HEK293T (cell line): ENCODE measurements at places on chromosomes 5 and 9.
A peak's percentile ranks its signal among the peaks of the same experiment; 100 is the strongest.

- no peak for DNase-seq
Observed at GRCh38 chr5:72687288-72687687, 129.2 kb upstream of the TNPO1 start.

DNA sequence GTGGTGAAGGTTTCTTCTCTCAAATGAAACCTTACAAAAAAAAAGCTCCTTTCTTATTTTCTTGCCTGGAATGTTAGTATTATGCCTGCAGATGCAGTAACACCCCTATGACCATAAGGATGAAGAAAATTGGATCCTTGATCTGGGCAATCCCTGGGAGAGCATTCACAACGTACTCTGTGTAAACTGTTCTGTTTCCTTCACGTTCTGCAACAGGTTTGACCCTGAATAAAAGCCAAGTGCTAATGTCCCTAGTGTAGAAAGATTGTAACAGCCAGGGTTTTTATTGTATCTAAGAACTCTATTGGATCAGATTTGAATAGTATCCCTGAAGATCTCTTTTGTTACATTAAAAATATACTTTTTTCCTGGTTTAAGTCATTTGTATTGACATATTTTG is 1639.6 kb upstream of the ACO1 start:
- no peak for DNase-seq

- no peak for DNase-seq
Observed at GRCh38 chr5:32099486-32100035, 74.6 kb downstream of the GOLPH3 start.

- no peak for DNase-seq
Observed at GRCh38 chr5:68159224-68159951, 56.2 kb upstream of the PIK3R1 start.

- peak; percentile 94 for DNase-seq
Observed at GRCh38 chr9:133478851-133479711, at the start of gene SLC2A6. Gene SLC2A6, minus strand, starts transcription at chr9:133479099. Its CDS starts 40 bp downstream, at chr9:133479059.

DNA sequence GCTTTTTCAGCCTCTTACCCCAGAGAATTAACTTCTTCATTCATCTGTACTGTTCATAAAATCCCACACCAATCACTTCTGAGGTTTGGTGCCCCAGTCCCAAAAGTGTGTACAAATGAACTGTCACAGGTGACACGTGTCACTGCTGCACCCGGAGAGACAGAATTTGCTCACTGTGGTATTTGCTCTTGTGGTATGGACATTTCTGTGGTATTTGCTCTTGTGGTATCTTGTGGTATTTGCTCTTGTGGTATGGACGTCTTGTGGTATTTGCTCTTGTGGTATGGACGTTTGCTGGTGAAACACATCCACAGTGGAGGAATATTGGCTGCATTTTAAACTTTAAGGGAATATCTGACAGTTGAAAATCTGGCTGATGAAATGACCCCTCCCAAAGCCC is 214.9 kb upstream of the DAP start:
- no peak for DNase-seq

GRCh38 chr5:173534664-173535063 is 81.8 kb downstream of the BOD1 start:
- no peak for DNase-seq

- no peak for DNase-seq
Observed at GRCh38 chr5:35902046-35902672, 36.3 kb downstream of the CAPSL start.

DNA sequence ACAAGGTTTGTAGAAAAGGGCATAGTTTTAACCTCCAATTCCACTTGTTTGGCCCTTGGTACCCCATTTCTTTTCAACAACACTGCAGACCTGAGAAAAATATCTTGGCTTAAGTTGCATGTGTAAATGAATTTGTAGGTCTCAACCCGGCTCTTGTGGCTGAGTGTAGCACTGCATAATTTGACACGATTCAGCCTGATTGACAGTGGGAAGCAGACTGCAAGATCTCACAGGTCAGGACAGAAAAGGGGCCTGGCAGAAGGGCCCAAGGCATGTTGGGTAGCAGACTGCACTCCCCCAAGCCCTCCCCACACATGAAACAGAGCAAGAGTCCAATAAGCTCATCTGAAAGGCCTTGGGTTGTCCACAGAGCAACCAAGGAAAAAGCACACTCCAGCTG is 169.7 kb upstream of the SMARCA2 start:
- DNase-seq = no peak

GRCh38 chr9:13209498-13209897 is 70.0 kb downstream of the MPDZ start:
- no peak for DNase-seq

- peak; percentile 51 for DNase-seq
Observed at GRCh38 chr9:128724744-128725211, 851 bp upstream of the ZDHHC12 start.

DNA sequence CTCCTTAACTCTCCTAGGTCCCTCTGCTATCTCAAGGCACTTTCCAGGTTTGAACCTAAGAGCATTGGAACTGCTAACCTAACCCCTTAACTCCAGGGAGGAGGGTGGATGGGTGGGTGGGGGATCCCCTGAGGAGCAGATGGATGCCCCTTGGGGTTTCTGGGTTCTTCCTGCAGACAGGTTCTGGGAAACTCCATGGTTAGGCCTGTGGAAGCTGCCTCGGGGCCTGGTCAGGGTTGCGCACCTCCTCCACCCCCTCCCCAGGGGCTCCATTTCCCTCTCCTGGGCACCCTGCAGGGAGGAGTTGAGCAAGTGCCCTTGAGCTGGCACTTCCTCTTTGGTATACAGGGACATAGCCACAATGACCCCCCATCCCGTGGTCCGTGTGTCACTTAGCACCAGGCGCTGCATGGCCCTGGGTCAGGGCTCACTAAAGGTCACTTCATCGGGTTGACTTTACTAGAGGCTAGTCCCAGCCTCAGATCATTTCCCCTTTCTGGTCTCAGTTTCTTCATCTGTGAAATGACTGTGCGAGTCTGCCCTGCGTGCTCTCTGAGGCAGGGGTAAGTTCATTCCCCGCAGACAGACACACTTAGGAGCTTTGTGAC is 16.0 kb downstream of the CXXC5 start:
- DNase-seq = no peak

DNA sequence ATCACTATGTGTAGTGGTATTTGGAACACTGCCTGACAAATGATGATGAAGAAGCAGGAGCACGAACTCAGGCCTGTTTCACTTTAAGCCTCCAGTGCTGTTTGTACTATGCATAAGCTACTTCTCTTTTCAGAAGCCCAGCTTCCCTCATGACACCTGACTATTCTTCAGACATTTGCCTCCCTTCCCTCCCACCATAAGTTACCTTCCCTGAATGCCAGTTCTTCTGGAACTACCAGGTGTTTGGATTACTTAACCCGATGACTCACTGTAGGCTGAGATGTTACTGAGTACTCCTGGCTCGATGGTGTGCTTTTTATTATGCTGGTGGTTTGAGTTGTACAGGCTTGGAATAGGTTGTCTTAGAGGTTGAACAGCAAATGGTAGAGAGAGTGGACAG is 180.0 kb downstream of the SPATA31D1 start:
- DNase-seq = no peak

DNA sequence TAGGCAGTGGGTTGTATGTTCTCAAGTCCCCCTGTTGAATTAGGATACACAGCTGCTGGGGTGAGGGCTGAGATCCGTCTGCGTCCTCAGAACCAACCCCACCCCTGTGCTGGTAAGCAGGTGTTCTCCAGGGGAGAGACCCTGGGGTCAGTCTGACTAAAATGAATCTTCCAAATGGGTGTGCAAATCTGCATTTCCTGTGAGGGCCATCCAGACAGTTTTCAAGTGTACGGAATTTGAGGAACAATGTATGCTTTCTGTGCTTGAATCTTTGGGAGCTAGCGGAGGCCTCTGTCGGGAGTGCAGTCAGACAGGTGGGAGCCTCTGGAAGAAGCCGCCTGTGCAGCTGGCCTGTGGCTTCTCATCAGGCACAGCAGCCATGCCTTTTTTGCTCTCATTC is 122.9 kb downstream of the MACROH2A1 start:
- no peak for DNase-seq

DNA sequence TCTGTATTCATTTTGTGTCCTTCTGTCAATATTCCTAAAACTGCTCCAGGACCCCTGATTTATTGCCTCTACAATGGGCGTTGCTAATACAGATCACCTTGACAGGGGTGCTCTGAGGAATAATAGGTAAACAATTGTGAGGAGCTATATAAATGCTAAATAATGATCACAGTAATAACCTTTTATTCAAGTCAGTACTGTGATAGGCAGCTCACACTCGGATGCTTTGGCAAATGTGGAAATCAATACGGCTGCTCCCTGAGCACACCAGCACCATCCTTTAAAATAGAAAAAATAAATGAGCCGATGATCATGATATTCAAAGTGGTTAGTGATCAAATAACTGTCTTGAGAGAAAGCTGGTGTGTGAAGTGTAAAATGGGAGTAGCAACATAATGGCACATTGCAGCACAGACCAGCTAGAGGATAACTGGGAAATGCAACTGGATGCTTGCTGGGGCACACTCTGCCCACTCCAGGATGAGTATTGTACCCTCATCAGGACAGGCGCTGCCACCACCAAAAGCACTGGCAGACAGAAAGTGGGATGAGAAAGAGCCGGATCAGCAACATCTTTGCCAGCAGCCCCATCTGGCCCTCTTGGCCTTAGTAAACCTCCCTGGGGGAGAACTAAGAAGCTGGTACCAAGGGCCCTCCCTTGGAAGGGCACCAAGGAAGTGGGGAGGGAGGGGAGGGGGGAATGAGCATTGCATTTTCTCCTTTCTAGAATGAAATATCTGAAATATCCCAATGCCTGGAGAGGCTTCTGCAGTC is 69.4 kb upstream of the SPATA31D4 start:
- no peak for DNase-seq

GRCh38 chr9:72991772-72992171 is 38.9 kb upstream of the ALDH1A1 start:
- DNase-seq = no peak

DNA sequence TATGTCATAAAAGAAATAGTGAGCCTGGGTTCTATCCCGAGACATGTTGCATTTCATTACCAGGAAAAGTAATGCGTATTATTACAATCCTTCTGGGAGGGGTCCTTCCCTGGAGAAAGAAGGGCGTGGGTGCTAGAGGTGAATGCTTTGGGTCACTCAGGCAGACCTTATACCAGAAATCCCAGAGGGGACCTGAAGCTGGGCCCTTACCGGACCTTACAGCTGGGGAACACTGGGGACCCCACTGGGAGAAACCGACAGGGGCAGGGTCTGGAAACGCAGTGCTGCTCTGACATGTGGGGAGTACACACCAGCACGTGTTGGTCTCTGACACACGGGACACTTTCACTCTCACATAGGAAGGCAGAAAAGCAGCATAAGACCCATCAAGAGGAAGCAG is 71.3 kb downstream of the LMNB1 start:
- no peak for DNase-seq

DNA sequence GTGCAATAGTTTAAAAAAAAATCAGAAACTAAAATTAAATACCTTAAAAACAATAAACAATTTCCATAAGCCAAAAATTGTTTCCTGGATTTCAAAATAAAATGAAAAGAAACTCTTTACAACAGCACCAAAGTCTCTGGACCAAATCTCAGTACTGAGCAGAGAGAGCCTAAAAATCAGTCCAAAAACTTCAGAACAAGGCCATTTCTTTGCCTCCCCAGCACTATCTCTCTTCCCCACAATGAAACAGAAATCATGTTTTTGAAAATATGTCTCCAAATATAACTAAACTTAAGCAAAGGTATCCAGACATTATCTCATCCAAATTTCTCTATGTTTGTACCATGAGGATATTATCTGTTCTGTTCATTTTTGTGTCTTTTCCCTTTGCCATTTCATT is 1.0 kb downstream of the FREM1 start:
- DNase-seq = no peak

DNA sequence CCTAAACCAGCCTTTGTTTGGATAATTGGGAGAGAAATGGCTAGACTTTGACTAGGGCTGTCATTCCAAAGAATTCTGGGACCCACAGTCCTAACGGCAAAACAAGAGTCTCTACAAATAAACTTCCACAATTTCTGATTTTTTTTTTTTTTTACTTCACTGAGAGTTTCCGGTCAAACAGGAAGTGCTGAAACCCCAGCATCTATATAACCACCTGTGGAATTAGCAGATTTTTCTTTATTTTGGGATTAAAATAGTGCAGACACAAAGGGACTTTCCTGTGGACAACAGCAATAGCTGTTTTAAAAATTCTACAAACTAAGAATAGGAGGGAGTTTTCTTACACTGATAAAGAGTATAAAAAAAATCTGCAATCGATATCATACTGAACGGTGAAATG is 157.4 kb downstream of the ARSB start:
- DNase-seq = no peak

DNA sequence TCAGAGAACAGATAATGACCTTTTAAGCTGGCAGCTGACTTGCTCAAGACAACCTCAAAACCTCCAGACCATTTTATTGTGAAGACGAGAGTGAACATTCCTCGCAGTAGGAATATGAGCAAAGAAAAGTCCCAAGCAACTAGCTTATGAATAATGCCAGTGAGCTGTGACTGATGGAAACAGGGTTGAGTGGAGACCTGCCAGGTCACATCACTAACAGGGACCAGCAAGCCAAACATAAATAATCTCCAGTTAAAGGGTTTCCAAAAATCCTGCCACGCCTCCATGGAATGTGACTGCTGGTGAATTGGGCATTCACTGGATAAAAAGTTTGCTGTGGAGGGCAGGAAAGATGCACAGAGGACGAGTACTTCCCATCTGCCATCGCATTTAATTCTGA is 185.4 kb downstream of the CRB2 start:
- DNase-seq = no peak

DNA sequence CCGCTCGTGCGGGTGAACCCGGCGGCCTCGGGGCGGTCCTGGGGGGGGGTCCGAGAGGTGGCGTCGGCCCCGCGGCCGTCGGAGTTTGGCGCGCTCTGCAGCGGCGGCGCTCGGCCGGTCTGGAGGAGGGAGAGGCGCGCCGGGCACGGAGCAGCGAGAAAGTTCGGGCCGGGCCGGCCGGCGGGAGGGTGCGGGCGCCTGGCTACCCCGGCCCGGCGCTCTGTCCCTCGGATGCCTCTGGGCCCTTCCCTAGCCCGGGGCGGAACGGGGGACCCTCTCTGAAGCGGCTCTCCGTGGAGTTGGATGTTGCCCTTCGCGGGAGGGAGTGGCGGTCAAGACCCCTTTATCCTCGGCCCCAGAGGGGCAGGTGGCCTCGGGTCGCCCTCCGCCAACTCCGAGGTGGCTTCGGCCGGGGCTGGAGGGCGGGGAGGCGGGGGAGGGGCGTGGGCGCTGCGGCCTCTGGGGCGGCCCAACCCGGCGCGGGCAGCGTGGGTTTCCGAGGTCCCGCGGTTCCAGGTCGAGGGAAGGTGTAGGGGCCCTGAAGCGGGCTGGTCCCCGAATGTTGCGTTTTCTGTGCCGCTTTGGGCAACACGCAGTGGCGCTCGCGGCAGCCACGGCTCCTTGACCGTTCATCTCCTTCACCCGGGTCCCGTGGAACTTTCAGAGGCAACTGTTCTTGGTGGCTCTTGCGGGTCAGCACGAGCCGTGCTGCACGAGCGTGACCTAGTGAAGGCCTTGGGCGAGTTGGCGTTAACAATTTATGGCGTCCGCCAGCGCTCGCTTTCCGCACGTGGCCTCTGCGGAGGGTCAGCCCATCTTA is 290.5 kb downstream of the DOCK8 start:
- peak; percentile 16 for DNase-seq
